Effector memory CD8-positive, alpha-beta T cell (primary cell): ENCODE measurements at places on chromosomes 3 and 15.

DNA sequence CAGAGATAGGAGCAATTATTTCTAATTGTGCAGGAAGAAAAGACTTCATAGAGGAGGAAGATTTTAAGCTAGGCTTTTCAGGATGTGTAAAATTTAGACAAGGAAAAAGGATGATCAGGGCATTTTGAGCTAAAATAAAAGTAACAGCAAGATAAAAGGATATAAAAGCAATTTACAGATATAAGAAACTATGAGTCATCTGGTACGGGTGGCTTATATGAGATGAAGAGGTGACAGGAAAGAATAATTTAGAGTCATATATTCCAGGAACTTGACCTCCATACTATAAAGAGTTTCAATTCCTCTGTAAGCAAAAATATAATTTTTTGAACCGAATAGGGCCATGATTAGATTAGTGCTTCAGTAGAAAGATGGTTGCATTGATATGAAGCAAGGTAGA lies 273.7 kb downstream of the RBMS3 start:
- no peak overlapping the region for H3K4me3 ChIP-seq
- no peak overlapping the region for H3K27ac ChIP-seq
- DNase-seq: no peak
- H3K4me1 ChIP-seq: no peaks in the 10 kb centered on the region

DNA sequence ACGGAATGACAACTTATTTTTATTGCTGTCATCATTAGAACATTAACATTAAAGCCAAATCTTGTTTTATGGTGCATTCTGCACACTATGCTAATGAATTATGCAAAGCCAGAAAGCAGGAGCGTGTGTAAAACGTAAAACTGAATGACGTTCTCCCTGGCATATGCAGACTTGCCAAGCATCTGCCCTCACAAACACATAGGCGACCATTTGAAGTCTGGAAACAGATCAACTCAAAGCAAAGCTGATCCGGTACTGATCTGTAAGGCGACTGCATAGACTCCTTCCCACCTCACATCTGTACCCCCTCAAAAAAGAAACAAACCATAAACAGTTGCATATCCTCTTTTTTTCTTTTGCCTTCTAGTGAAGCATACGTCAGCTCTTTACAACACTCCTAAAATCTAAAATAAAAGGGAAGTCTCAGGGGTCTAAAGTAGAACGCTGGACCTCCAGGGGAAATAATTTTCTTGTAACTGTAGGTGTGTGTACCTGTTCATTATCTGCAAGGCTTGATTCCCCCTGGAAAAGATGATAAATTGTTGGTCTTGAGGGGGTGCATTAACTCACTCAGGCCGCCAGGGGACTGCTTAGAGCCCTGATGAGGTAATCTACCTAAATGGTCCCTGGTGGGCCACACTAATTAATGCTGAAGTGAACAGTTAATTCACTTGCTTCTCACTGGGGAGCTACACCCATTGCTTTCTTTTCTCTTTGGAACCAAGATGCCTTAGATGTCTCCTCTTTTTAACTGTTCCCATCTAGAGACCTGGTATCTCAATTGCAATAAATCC lies 231.4 kb downstream of the CDIN1 start:
- no peak overlapping the region for H3K27ac ChIP-seq
- H3K4me1 ChIP-seq: no peaks in the 10 kb centered on the region
- no peaks in the 10 kb centered on the region for H3K27me3 ChIP-seq

- H3K36me3 ChIP-seq: no peaks in the 10 kb centered on the region
- H3K27me3 ChIP-seq: peaks cover 37% of the 10 kb centered on the region
- no peak overlapping the region for H3K4me3 ChIP-seq
- no peak overlapping the region for H3K27ac ChIP-seq
- no peak for DNase-seq
- no peaks in the 10 kb centered on the region for H3K4me1 ChIP-seq
These were observed 58.3 kb upstream of the SLCO3A1 start for GRCh38 chr15:91795235-91795634.

GRCh38 chr3:160830796-160831195 lies 74.8 kb downstream of the PPM1L start:
- H3K27ac ChIP-seq: no peak overlapping the region
- H3K27me3 ChIP-seq: no peaks in the 10 kb centered on the region
- H3K4me3 ChIP-seq: no peak overlapping the region
- no peak for DNase-seq

- H3K27me3 ChIP-seq: no peaks in the 10 kb centered on the region
- H3K36me3 ChIP-seq: peaks cover 10% of the 10 kb centered on the region
- peak overlapping the region; percentile 97 for H3K4me3 ChIP-seq
- peak overlapping the region; percentile 78 for H3K27ac ChIP-seq
- DNase-seq: no peak
These were observed 2.6 kb upstream of the ZSCAN2 start for GRCh38 chr15:84598250-84598649.

DNA sequence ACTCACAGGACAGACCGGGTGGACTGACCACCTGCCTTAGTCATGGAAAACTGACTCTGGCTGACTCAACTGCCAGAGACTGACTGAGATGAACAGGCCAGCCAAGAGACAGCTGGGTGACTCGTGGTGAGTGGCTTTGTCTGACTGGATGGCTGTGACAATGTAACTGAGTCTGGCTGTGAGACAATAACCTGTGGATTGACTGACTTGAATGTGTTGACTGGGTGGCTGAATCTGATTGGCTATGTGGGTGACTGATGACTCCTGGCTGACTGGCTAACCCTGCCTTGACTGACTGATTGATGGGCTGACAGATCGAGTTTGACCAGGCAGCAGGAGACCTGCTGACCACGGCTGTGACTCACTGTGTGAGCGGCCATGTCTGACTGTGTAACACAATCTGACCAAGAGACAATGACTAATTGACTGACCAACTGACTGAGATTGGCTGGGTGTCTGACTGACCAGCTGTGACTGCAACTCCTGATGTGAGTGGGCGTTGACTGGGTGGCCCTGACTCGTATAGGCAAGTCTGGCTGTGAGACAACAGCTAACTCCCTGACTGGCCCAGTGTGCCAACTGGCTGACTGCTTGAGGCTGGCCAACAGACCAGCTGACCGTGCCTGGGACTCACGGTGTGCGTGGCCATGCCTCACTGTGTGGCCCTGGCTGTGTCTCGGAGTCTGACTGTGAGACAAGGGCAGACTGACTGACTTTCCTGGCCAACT lies 509.1 kb downstream of the SHQ1 start:
- H3K36me3 ChIP-seq: no peaks in the 10 kb centered on the region
- no peak overlapping the region for H3K27ac ChIP-seq
- no peak overlapping the region for H3K4me3 ChIP-seq
- H3K4me1 ChIP-seq: no peaks in the 10 kb centered on the region
- H3K27me3 ChIP-seq: no peaks in the 10 kb centered on the region
- DNase-seq: no peak

GRCh38 chr3:188788621-188789081 lies 383.1 kb upstream of the TPRG1 start:
- H3K4me3 ChIP-seq: no peak overlapping the region
- H3K27me3 ChIP-seq: no peaks in the 10 kb centered on the region
- H3K36me3 ChIP-seq: no peaks in the 10 kb centered on the region
